GM23248 (cell line): ENCODE measurements at places on chromosomes 7 and 10. TPM values are rescaled to one million over a fixed set of nuclear protein-coding genes. Genes with fewer than 3 reads are reported as not detected.

Gene FERD3L
- not detected in 2 replicates for total RNA-seq

Gene TMEM270
- total RNA-seq, result not detected in 2 replicates

Gene NRP1
- 134 and 152 TPM in 2 replicates for total RNA-seq

Gene CYP2C8
- not detected in 2 replicates for total RNA-seq

Gene KLF6
- total RNA-seq, result 49.8 and 58.9 TPM in 2 replicates

Gene PRSS37
- not detected in 2 replicates for total RNA-seq

Gene RNF32
- total RNA-seq, result 1.1 TPM in 2 replicates

Gene SPDYE11
- not detected in 2 replicates for total RNA-seq

Gene GIMAP2
- 0.13 TPM in 1 of 2 replicates, not detected in the other for total RNA-seq

Gene BTBD16
- total RNA-seq, result not detected in 2 replicates

Gene ANXA8
- 3.4 and 3.7 TPM in 2 replicates for total RNA-seq

Gene SPDYE9
- total RNA-seq, result not detected in 2 replicates

Gene OR2A42
- 0.25 and 0.32 TPM in 2 replicates for total RNA-seq

GRCh38 chr10:101575091-101575490, 13.0 kb downstream of the POLL start:
- no peak for DNase-seq

DNA sequence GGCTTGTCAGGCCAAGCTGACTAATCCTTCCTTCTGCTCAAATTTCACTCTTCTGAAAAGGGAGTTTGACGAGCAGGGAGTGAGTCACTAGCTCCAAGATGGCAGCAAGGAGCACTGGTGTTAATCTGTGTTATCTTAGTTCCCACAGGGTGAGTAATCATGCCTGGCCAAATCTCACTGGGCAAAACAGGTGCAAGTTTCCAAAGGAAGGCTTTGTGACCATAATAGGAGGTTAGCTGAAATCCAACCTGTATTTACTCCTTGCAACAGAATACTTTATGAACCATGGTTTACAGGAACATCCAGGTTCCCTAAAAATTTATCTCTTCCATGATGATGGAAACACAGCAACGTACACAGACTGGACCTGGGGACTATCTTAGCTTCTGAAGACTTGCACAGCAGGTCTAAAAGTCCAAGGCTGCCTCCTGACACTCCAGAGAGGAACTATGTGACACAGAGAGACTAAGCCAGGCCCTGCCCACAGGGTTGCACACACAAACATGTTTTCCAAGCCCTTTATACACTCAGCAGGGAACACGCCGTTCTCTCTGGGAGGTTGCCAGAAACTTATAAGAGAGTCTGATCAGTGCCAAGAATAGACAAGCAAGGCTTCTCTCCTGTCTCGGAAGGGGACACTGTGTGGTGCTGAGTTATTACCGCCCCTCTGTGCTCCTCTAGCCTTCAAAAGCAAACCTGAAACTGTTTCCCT, 46.3 kb downstream of the PDK4 start:
- DNase-seq, result peak; percentile 86

DNA sequence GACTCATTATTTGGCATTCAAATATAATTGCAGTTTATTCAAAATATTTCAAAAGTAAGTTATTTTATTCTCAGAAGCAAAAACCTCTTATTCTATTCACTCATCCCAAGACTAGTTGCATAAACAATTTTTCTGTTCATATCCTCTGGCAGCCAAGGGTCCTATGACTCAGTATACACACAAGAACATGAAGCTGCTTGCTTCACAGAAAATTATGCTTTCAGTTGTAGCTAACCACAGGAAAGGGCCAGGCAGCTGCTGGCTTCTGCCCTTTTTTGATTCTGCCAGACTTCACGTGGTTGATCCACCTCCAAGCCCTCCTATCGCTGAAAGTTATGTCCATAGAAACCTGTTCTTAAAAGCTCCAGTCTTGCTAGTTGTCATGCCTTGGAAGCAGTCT, 108.8 kb downstream of the ABCA13 start:
- DNase-seq, result peak; percentile 65

DNA sequence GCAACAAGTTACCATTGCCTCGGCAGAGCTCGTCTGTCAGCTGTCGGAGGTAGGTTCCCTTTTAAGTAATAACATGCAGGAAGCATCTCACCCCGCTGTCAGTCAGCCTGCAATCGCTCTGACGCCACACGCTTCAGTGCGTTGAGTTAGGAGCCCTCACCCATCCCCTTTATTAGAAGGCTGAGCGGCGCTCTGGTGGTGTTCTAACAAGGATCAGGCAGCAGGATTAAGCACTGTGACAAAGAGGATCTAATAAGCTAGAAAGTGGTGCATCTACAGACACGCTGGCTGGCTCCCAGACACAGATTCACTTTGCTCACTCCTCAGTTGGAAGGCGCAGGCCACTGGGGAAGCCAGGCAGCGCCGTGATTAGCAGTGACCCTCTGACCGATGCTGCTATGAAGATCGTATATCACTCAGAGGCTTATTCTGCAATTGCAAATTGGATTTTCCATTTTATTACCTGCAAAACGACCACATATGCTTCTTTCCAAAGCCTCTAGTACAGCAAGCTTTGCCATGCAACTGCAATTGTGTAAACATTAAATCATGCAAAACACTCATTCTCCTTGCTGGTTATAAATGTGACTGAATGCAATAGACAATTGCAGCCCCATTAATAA, 117.7 kb downstream of the RSU1 start:
- DNase-seq, result no peak

- no peak for DNase-seq
Observed at GRCh38 chr7:42627101-42627500, 284.8 kb downstream of the C7orf25 start.

DNA sequence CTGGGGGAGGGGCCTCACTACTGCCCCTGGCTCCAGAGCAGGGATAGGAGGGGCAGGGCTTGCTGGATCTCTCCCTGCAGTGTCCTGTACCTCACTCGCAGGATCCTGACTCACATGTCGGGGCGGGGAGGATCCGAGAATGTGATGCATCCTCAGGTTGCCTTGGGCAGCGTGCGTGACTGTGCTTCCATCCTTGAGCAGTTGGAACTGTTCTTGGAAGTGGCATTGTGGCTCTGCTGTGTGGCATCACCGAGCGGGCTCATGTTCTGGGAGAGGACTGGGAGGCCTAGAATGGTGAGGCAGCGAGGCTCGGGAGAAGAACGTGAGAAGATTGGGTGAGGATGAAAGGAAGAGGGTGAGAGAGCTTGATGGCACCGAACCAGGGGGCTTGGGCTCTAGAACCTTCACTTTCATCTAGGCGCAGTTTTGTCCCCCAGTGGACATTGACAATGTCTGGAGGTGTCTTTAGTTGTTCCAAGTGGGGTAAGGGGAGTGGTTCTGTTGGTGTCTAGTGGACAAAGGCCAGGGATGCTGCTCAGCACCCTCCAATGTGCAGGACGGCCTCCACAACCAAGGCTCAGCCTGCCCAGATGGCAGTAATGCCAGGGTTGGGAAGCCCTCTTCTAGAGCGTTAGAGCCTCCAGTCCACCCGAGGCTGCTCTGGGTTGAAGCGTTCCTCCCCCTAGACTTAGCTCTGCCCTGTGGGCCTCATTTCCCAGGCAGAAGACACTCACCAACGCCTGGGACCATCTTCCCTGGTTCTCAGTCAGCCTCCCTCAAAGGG, 8.4 kb downstream of the RARRES2 start:
- DNase-seq, result no peak

- DNase-seq, result no peak
Observed at GRCh38 chr10:96222441-96222840, 48.9 kb downstream of the BLNK start.

- DNase-seq, result no peak
Observed at GRCh38 chr10:112336556-112337201, 37.2 kb upstream of the ACSL5 start.

- DNase-seq, result peak; percentile 76
Observed at GRCh38 chr7:47266131-47266706, 315.7 kb downstream of the TNS3 start.

DNA sequence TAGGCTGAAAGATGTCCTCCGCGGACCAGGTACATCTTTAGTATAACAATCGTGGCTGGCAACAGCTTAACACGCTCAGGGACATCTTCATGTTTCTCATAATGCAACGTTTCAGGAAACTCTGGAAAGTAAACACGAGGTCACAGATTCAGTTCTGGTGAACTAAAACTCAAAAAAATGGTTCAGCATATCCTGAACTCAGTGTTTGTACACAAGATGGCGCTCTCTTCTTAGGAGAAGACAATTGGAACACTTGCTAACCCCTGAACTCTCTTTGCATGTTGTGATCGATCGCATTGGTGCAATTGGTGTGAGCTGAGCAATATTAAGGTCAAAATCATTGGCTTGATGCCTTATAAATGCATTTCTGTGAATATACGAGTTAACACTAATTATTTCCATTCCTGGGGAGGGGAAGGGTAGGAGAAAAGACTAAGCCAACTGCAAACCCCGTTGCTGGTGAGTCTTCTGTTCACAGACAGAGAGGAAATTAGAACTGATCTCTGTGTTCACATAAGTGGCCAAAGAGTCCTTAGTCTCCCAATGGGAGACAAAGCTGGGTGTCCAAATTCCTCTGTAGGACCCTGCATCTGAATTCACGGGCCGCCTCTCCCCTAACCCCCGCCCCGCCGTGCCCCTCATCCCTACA, 52.6 kb upstream of the FAM180A start:
- DNase-seq, result peak; percentile 83

- DNase-seq, result peak; percentile 95
Observed at GRCh38 chr7:81161451-81162075, 242.7 kb upstream of the SEMA3C start.

GRCh38 chr7:7664291-7664690, 23.7 kb downstream of the UMAD1 start:
- DNase-seq, result no peak

- DNase-seq, result peak; percentile 9
Observed at GRCh38 chr7:13743226-13743625, 246.2 kb downstream of the ETV1 start.

- DNase-seq, result peak; percentile 1
Observed at GRCh38 chr7:108716783-108717182, 147.1 kb downstream of the DNAJB9 start.

- no peak for DNase-seq
Observed at GRCh38 chr7:150383710-150384397, 4.7 kb downstream of the ZNF775 start.

GRCh38 chr10:34732926-34733325, 82.2 kb downstream of the PARD3 start:
- DNase-seq, result peak; percentile 75

DNA sequence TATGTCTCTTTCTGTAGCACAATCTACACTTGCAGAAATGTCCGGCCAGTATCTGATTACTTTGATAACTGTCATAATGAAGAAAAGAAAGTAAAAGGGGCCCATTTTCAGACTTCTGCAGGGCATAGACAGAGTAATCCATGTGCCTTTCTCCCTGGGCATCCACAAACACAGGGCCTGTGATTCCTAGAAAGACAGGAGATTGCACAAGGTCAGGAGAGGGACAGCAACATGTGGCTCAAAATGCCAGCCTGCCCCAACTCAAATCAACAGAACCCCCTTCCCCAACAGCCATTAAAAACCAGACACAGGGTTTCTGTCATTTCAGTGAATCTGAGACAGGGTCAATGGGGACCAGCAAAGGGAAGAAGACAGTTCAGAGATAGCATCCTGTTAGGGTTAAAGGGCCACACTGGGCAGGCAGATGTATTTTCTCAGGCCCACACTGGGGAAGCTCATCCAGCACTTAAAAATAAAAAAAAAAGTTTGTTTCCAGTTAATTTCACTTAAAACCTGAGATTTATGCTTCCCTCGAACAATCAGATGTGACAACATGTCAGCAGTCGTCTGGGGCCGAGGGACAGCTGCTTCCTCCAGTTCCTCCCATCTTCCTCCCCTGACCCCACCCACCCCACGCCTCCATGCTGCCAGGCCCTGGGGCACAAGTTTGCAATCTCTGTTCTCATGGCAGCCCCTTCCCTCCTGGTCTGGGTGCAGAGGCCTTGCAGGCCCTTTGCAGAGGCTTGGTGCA, 30.7 kb upstream of the ACSL5 start:
- DNase-seq, result no peak

DNA sequence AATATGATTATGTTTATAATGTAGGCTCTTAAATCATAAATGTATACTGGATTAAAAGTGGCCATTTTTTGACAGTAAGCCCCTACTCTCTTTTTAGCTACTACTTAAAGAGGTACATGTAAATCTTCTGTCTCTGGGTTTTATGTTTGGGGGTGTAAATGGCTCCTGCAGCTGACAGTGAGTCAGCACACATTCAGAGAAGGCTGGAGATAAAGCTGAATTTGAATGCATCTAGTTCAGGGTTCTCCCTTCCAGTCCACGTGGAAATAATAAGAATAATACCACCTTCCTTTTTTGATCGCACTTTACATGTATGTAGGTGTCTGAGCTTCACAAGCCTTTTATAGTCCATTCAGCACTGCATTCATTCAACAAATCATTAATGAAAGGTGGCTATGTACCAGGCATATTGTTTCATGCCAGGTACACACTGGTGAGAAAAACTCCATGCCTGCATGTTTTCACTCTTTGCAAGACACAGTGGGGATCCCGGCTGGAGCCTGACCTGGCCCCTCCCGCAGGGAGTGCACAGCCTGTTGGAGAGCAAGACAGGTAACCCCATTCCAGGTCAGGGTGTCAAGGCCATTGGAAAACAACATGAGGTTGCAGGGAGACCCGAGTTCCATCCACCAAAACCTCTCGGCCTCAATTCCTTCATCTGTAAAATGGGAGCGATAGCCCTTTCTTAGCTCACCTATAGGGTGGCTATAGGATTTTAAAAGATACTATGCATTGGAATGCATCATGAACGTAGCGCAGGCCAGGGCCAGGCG, 107.5 kb upstream of the ANLN start:
- peak; percentile 55 for DNase-seq

GRCh38 chr10:125871338-125871737, 9.8 kb downstream of the DHX32 start:
- DNase-seq, result no peak

GRCh38 chr10:92965314-92965713, 95.3 kb upstream of the CYP26C1 start:
- peak; percentile 62 for DNase-seq

- peak; percentile 96 for DNase-seq
Observed at GRCh38 chr10:84540022-84540616, 211.7 kb downstream of the CCSER2 start.

DNA sequence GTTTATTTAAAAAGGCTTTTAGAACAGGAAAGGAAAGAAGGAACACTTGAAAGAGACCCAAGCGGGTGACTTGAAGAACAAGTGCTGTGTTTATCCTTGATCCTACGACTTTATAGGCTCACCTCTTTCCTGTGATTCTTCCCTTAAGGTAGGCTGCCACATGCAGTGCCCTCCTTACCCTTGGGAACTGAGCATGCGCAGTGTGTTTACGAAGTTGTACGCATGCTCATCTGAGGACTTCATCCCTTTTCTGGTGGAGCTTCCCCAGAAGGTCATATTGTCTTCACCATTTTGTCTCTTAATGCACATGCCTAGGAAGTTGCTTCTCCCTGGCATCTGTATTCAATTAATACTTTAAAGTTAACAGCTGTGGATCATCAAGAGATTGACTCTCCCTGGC, 49.9 kb upstream of the VOPP1 start:
- DNase-seq, result no peak

GRCh38 chr10:9260690-9261089, 1206.2 kb downstream of the GATA3 start:
- no peak for DNase-seq

- no peak for DNase-seq
Observed at GRCh38 chr10:34880817-34881216, 65.7 kb upstream of the PARD3 start.

GRCh38 chr10:53314876-53315275, 542.3 kb upstream of the MBL2 start:
- DNase-seq, result peak; percentile 89
